ENCODE measurements at places on chromosomes 12 and 14.

DNA sequence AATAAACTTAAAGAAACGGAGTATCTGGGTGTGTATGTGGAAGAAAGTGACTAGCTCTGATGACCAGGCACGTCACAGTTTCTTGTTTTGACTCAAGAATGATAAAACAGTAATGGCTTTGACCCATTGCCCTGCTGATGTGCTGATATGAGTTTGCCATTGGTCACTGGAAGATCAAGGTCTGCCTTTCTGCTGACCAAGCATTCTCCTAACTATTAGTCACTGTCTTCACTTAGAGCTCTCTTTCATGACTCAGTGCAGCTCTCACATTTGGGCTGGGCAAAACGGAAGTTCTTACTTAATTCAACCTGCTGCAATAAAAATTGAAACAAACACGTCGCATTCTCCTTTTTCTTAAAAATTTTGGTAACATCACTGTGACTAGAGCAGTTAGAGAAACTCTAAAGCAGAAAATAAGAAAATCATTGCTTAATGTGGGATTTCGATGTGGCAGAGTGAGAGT lies 366.7 kb downstream of the BTG1 start:
- peak; percentile 64 for DNase-seq

DNA sequence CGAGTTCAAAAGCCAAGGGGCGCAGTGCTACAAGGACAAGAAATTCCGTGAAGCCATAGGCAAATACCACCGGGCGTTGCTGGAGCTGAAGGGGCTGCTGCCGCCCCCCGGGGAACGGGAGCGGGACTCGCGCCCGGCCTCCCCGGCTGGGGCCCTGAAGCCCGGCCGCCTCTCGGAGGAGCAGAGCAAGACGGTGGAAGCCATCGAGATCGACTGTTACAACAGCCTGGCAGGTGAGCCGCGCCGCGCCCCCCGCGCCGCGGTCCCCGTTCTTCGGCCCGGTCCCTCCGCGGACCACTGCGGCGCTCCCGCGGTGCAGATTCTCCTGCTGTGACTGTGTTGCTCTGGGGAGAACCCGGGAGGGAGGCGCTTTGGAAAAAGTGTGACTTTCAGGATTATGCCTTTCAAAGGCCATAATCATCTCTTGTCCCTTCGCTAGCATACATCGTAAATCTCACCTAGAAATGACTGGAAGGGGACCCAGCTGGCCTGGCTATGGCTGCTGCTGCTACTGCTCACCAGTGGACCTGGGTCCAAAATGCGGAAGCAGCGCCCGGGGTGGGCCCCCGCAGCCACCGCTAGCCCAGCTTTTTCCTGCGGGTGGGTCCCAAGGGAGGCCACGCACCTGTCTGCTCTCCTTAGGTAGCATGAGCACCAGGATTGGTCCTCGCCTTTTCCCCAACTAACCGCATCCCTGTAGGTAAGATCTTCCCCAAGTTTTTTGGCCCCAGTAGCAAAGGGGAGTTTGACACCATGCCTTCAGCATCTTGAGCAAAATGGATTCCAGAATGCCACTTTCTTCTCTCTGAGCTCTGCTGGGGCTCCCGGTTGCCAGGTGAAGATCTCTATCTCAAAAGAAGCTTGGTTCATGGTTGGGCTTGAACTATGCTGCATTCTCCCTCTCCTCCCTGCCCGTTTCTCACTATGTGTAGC lies 853 bp downstream of the TTC9 start:
- peak; percentile 38 for DNase-seq

GRCh38 chr14:61221906-61222305 lies 59.2 kb downstream of the TMEM30B start:
- DNase-seq: no peak

DNA sequence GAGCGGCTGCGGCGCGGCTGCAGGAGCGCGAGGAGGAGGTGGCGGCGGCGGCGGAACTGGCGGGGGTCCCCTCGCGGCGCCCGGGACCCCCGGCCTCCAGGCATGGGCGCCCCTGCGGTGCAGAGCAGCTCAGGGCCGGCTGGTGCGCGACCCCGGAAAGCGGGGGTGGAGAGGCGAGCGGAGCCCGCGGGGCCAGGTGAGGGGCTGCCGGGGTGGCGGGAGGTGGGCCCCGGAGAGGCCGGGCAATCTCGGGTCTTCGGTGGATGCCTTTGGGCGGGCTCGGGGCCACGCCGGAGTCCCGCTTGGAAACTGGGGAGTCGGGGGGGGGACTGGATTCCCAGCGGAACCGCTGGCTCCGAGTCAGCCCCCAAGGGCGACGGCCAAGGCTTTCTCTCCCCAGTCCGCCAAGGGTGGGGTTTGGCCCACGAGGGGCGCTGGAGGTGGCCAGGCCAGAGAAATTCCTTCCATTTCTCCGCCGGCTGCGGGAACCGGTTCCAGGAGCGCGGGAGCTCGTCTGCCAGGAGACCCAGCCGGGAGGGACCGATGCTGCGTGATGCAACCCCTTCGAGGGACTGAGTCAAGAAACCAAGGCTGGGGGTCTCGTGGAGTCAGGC lies 13.9 kb upstream of the NR4A1 start:
- DNase-seq: no peak

DNA sequence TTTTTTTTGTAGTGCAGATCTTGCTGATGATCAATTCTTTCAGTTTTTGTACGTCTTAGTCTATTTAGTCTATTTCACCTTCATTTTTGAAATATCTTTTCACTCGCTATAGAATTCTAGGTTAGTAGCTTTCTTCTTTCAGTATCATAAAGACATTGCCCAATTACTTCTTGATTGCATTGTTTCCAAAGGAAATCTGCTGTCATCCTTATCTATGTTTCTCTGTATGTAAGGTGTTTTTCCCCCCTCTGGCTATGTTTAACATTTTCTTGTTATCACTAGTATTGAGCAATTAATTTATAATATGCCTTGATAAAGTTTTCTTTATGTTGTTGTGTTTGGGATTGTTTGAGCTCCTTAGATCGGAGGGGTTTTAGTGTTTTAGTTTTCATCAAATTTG lies 171.9 kb downstream of the BMP4 start:
- no peak for DNase-seq

DNA sequence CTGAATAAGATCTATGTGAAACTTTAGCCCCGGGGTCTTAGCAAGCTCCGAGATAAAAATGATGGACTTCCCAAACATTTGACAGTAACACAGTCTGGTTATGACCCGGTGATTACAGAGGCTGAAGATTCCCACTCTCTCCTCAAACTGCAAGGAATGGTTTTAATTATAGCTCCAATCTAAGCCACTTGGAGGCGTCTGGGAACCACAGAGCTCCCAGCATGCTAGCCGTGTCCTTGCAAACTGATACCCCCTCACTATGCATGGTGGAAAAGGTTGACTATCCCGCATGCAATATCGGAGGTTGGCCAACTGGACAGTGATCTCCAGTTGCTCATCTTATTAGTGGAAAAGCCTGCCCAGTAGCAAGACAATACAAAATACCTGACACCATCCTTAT lies 76.5 kb upstream of the GRIN2B start:
- DNase-seq: no peak

DNA sequence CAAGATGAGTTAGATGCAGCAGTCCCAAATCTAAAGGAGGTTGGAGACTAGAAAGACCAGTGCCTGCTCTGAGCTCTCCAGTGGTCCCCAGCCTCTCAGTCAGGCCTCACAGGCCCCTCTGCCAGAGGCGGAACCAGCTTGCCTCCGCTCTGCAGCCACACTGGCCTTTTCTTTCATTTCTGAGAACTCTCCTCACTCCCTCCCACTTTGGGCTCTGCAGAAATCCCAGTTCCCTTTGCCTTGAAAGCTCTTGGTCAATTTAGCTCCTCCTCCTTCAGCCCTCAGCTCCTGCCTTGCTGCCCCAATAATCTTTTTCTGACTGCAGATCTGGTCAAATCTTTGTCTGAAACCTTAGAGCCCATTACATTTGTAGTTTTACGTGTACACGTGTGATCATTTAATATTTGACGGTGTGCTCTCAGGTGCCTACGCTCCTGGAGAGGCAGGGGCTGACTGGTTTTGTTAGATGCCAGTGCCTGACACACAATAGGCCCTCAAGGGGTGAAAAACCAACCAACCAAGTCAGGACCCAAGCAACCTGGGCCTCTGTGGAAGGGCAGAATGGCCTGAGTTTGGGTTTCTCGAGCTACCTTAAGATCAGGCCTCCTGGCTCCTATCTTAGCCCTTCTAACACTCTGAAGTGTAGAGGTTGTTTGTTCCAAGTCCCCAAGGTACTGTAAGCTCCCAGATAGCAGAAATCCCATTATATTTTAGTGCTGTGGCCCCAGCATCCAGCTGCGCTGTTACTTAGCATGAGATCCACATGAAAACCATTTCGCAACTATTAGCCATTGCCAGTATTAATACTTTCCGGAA lies 1.1 kb upstream of the NUDT4 start:
- DNase-seq: no peak

Measured in CD4-positive, alpha-beta T cell treated with Interleukin-10 for 1 hour (primary cell).